ENCODE measurements at places on chromosomes 2 and 18.

DNA sequence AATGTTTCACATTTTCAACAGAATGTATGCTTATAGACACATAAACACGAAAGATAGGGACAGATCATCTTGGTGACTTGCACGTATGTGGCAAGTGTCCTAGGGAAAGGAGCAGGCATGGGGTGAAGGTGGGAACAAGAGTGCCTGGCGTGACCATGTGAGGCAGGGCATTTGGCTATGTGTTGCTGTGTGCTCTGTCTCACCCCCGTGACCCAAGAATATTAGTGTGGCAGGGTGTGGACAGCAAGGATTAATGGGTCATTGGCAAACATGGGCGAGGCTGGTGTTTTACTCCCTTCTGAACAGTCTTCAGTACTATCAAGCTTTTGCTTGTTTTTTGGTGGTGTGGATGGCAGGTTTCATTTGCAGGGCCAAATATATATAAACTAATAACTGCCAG lies 1.3 kb upstream of the VWA3B start:
- no peak for DNase-seq

DNA sequence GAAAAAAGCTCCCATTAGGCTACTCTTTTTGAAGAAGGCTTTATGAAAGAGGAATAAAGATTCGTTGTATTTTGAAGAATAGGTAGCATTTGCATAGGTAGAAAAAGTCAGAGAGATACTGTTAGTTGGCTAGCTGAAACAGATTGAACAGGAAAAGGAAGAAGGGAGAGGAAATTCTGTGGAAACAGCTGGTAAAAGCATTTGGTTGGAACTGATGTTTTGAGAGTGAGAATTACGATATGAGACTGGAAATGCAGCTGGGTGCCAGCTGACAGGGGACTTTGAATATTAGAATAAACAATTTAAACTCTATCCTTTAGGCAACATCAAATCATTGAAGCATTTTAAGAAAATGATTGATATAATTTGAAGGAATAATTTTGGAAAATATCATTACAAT lies 96.7 kb upstream of the CNTNAP5 start:
- no peak for DNase-seq

DNA sequence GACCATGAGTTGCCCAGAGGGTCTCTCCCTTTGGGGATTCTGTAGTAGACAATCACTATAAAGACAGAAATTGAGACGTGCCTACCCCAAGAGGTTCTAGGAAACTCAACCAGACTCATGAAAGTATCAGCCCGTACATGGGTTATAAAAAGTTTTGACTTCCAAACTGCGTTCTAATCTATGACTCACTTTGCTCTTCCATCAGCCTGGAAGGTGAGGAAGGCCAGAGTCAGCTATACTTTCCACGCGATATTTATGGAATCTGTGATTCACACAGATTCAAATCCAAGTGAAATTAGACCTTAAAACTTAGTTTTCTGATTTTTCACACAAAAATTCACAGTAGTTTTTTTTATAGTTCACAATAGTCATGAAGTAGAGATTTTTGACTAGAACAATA lies 7.7 kb upstream of the LYPD1 start:
- peak; percentile 71 for DNase-seq

GRCh38 chr2:215365184-215365658 lies 53.4 kb downstream of the ATIC start:
- no peak for DNase-seq

GRCh38 chr18:49135877-49136276 lies 185.1 kb upstream of the SMAD7 start:
- DNase-seq = peak; percentile 22

DNA sequence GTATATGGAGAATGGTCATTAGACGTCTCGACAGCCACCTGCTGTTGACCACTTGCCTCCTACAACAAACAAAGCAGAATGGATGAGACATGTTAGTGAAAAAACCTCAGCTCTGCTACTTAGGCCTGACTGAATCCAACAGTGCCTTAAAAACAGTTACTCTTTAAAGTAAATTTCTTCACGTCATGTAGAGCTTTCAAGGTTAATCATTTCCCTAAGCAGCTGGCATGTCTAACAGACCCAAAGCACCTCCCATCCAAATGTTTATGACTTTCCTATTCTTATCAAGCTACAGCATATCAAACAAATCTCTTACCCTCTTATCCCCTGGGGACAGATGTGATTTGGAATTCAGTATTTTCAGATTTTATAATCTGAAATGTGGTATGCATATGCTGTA lies 75.6 kb upstream of the ITGB6 start:
- no peak for DNase-seq

GRCh38 chr2:60499651-60500265 lies 53.7 kb downstream of the BCL11A start:
- no peak for DNase-seq

- DNase-seq = no peak
Observed at GRCh38 chr2:126831234-126832005, 67.3 kb upstream of the TEX51 start.

GRCh38 chr2:131801210-131801744 lies 273.6 kb downstream of the CCDC74A start:
- no peak for DNase-seq

GRCh38 chr18:3910512-3910911 lies 460.5 kb downstream of the TGIF1 start:
- DNase-seq = peak; percentile 70

DNA sequence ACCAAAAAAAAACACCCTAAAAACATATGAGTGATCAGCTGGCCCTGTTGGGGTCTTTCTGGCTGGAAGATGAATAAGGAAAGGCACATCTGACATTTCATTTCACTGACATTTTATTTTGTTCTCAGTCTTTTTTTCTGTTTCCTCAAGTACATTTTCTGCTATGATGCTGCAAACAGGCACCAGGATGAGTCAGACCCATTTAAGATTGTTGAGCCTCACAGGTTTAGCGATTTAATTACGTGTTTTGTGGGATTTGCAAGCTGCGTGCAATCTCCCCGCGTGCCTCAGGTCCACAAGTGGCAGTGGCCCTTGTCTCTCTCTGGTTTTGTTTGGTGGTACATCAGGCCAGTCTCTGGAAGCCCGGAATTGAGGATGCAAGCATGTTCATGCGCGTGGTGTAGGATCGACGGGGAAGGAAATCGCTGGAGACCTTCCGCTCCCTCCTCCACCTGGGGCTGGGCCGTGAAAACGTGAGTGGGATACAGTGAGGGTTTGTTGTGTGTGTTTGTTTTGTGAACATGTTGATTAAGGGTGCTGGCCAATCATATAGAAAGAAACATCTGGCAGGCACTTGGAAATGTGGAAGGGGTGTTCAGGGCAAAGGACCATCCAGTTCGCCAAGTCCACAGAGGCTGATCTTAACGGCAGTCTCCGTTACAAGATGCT lies 120.2 kb upstream of the ZNF516 start:
- peak; percentile 26 for DNase-seq

DNA sequence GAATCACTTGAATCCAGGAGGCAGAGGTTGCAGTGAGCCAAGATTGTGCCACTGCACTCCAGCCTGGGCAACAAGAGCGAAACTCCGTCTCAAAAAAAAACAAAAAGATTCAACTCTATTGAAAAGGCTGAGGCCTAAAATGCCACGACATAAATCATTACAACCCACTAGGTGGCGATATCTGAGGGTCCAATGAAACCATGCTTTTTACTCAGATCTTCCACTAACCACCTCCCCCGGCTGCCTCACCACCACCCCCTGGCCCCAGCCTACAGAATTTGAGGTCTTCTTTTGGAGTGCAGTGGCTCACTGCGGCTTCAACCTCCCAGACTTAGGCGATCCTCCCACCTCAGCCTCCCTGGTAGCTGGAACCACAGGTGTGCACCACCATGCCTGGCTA lies 57.5 kb downstream of the AP1S3 start:
- no peak for DNase-seq

DNA sequence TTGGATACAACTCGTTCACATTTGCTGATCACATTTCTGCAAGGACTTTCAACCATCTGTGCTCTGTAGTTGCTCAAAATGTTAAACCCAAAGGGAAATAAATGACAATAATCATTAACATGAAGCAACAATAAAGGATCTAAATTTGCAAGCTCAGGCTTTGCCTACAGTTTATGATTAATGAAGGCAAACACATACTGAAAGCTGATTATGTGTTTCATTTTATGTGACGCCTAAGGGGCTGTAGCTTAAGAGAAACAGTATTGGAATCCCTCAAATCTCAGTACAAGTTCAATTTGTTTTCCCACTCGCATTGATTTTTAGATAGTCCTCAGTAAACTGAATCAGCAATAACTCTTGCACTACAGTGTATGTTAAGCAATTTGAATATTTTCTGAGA lies 160.3 kb upstream of the FSIP2 start:
- no peak for DNase-seq

DNA sequence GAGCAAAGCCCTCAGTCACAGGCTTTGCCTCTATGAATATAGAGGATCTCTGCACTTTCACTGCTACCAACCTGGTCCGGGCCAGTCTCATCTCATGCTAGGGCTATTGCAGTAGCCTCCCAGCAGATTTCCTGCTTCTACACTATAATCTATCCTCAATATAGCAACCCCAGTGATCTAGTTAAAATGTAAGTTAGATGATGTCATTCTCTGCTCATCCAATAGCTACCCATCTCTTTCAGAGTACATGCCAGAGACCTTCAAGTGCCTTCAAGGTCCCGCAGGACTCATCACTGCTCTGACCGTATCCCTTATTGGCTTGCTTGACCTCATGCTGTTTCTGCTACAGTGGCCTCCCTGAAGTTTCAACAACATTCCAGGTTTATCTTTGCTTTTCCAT lies 186.3 kb downstream of the LOXHD1 start:
- DNase-seq = no peak

GRCh38 chr2:10909050-10909995 lies 2.4 kb upstream of the KCNF1 start:
- DNase-seq = no peak

DNA sequence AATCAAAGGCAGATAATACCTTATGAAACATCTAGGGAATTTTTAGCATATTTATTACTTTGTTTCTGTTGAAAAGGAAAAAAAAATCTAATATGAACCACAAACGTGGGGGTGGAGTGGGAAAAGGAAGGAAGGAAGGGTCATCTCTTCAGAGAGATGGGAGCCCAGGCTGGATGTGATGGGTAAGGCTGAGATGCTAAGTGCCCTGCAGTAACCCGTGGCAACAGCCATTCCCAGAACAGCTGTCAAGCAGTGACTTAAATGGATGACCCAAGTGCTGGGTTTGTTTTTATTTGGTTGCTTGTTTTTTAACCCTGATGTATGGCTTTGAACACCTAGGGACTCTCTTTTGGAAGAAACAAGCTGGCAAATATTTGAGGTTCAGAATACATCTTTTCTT lies 50.7 kb upstream of the KLF7 start:
- no peak for DNase-seq

- DNase-seq = peak; percentile 93
Observed at GRCh38 chr2:189276277-189276676, 96.7 kb upstream of the COL5A2 start.

DNA sequence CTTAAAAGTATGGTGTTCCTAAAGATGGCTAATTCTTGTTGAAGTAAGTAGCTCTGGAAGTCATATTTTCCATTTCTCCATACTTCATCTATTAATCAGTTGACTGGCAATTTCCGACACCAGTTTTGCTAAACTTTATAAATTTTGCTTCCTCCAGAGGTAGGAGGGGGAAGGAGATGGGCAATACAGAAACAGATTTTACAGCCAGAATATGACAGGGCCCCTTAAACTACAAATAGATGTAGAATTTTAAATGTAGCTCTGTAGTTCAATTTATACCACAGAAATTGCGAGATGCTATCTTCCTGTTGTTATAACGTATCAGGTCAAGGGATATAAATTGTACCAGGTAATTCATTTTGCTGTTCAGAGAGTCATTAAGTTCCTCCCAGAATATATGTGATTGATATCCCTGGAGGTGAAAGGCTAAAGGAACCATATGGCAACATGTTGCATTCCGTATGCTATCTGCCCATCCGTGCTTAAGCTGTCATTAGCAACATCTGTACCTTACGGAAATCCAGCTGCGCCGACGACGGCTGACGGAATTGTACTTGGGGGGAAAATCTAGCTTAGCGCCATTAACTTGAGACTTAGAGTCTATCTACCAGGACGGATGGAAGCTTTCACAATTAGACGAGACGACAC lies 8.4 kb upstream of the NR4A2 start:
- peak; percentile 30 for DNase-seq

GRCh38 chr2:106284255-106284654 lies 90.2 kb upstream of the UXS1 start:
- DNase-seq = no peak

DNA sequence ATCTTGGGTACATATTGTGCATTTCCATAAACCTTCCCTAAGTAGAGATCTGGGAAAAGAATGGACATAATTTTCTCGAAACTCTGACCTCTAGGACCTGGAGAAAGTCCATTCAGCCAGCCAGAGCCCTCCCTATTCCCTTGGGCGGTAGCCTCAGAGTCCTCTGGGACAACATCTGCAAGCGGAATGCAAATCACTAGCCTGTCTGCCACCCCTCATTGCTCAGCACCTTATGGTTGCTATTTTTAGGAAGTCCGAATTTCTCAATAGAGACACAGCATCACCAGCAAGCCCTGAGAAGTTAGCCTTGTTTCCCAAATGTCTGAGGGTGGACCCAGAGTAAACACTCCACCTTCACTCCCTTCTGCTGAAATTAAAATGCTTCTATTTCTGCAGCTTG lies 17.6 kb upstream of the CD28 start:
- peak; percentile 86 for DNase-seq

DNA sequence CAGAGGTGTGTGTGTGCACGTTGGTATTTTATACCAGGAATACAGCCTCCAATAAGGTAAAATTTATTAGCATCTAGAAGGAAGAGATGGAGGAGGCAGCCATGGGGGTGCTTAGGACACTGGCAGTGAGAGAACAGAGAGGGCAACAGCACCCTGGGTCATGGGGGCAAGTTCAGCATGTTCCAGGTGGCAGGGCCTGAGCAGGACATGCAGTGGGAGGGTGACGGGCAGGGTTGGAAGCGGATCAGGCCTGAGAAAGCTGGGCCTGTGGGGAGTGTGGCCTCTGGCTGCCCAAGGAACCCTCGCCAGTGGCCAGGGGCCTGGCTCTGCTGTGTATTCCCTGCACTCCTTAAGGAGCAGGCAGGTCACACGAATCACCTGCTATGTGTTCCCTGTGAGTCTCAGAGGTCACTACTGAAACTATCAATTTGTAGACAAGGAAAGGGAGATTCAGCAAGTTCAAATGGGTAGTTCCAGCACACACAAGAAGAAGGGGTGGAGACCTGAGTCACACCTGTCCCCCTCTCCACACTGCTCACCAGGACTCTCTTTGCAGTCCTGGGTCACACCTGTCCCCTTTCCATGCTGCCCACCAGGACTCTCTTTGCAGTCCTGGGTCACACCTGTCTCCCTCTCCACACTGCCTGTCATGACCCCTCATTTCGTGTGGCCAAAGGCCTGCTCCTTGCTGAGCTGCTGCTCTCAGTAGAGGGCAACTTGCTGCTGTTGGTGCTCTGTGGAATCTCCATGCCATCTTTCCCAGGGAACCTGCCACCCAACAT lies 463.9 kb upstream of the HS6ST1 start:
- DNase-seq = no peak

GRCh38 chr2:85314884-85315242 lies 12.9 kb downstream of the TGOLN2 start:
- DNase-seq = no peak
